HepG2 (cell line): ENCODE measurements at places on chromosomes 16 and 17. TPM values are rescaled to one million over a fixed set of nuclear protein-coding genes. Genes with fewer than 3 reads are reported as not detected.

POLG2 gene
- 16.2 and 25.5 TPM in 2 replicates for total RNA-seq

MIEN1 gene
- 40.6 and 48.6 TPM in 2 replicates for total RNA-seq

DNA sequence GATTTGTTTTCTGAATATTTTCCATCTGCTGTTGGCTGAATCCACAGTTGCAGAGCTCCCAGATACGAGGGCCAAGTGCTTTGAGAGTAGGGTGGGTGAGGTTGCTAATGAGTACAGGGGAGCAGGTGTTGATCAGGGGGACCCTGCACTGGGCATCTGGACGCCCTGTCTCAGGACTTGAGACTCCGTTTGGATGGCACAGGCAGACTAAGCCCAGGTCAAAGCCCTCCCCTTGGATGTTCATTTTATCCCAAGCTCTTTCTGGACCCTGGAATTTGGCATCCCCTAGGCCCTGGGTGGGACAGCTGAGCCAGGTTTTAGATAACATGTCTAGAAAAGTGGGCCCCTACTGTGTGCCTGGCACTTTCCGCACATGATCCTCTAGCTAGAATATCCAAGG lies 12.1 kb downstream of the USP6 start:
- DNase-seq: no peak

DNA sequence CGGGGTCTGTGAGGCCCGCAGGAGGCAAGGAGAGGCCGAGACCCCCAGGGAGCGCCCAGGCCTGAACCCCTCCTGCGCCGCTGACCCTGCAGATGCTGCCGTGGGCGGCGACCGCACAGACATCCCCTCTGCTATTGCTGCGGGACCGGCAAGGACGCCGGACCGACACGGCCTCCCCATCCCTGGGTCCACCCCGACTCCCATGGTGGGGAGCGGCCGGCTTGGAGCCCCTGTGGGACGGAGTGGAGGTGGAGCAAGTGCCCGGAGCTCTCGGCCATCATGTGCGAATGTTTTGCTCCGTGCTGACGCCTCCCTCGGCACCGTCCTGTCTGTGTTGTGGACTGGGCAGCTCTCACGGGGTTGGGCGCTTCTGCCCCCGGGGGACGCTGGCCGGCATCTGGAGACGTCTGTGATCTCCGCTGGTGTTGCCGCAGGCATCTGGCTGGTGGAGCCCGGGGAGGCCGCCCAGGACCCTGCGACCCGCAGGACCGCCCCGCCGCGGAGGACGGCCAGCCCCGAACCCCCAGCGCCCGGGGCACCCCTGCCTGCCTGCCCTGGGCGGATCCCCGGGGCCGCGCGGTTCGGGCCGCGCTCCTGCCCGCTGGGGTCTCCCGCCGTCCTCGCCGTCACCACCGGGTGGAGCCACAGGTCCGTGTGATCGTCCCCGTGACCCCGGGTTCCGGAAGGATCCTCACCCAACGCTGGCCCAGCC lies 12.8 kb upstream of the GNG13 start:
- DNase-seq: peak; percentile 12

ADAM11 gene
- 0.44 and 0.91 TPM in 2 replicates for total RNA-seq

CPHXL2 gene
- not detected in 2 replicates for total RNA-seq

DNA sequence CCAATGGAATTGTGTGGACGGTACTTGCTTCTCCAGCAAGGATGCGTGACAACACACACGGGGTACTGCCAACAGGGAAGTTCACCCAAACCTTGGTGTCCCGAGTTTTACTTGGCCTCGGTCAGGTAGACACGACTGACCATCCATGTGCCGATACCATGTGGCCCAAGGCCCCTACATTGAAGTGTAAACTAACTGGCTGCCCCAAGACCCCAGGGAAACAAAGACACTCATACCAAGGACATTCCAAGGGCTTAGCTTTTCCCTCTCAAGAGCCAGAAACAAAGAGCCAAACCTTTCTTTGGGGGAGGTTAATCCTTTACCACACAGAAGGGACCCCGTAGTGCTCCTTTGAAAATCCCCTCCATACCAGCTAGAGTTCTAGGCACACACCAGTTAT lies 215.9 kb upstream of the TNRC6C start:
- no peak for DNase-seq

CCL7 gene
- total RNA-seq: not detected in 2 replicates

OVCA2 gene
- 28.2 and 28.5 TPM in 2 replicates for total RNA-seq

- DNase-seq: no peak
These were observed 23.3 kb upstream of the ALKBH5 start for GRCh38 chr17:18160128-18160856.
